ENCODE measurements at places on chromosomes 16 and 17. TPM values are rescaled to one million over a fixed set of nuclear protein-coding genes. Genes with fewer than 3 reads are reported as not detected.
A peak's percentile ranks its signal among the peaks of the same experiment; 100 is the strongest.

DNA sequence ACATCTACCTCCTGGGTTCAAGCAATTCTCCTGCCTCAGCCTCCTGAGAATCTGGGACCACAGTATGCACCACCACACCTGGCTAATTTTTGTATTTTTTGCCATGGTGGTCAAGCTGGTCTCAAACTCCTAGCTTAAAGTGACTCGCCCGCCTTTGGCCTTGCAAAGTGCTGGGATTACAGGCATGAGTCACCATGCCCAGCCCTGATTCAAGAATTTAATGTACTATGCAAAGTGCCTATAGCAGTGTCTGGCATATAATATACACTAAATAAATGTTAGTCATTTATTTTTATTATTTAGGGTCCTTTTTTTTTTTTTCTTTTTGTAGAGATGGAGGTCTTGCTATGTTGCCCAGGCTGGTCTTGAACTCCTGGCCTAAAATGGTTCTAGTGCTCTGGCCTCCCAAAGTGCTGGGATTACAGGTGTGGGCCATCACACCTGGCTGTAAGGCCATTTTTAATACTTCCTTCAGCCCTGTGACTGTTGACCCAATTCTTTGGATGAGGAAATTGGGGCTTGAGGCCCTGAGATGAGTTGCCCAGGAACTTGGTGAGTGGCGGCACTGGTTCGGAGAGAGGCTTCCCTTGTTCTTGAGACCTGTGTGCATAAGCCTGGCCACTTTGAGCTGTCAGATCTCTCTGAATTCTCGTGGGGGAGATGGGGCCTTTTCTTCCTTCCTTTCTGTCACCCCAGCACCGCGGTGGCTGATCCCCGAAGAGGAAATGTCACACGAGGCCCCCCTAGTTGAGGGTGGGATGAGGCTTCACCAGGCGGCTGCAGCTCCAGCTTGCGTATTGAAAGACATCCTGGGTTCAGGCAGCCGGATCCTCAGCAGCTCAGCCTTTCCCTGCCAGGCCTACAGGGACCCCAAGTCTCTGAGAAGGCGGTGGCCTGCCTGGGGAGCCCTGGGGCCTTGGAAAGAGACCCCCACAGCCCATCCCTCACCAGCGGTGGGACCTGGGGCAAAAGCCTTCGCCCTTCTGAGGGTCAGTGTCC is 38.7 kb downstream of the LAT start:
- H3K27me3 ChIP-seq = no peaks in the 10 kb centered on the region
- H3K36me3 ChIP-seq = no peaks in the 10 kb centered on the region
- no peak overlapping the region for H3K27ac ChIP-seq
- peak; percentile 56 for DNase-seq
- 0 out of 2 replicates have a peak, but pooled peaks cover 3% of the 10 kb centered on the region for H3K4me1 ChIP-seq

GRCh38 chr16:14523632-14524031 is 106.4 kb downstream of the PARN start:
- no peak for DNase-seq
- H3K4me3 ChIP-seq = no peak overlapping the region
- H3K36me3 ChIP-seq = no peaks in the 10 kb centered on the region
- H3K4me1 ChIP-seq = peaks cover 21% of the 10 kb centered on the region
- no peaks in the 10 kb centered on the region for H3K27me3 ChIP-seq
- no peak overlapping the region for H3K27ac ChIP-seq

- H3K36me3 ChIP-seq = no peaks in the 10 kb centered on the region
- no peak for DNase-seq
- H3K4me1 ChIP-seq = peaks cover 11% of the 10 kb centered on the region
- no peak overlapping the region for H3K27ac ChIP-seq
These were observed 32.2 kb downstream of the RNF157 start for GRCh38 chr17:76208120-76208519.

Gene SCGB1C2
- not detected for total RNA-seq

- no peaks in the 10 kb centered on the region for H3K27me3 ChIP-seq
- no peaks in the 10 kb centered on the region for H3K36me3 ChIP-seq
- no peak overlapping the region for H3K27ac ChIP-seq
- peak; percentile 4 for DNase-seq
- H3K4me3 ChIP-seq = no peak overlapping the region
These were observed 525.2 kb upstream of the PSMD7 start for GRCh38 chr16:73771196-73772064.

Gene TNFRSF13B
- total RNA-seq = not detected

Gene CES5A
- not detected for total RNA-seq

Gene C16orf96
- not detected for total RNA-seq

- H3K27me3 ChIP-seq = no peaks in the 10 kb centered on the region
- H3K4me1 ChIP-seq = no peaks in the 10 kb centered on the region
- H3K36me3 ChIP-seq = no peaks in the 10 kb centered on the region
These were observed 25.8 kb downstream of the ABR start for GRCh38 chr17:1153795-1154546.

Gene NACA2
- total RNA-seq = not detected

Gene TIGD7
- total RNA-seq = 4.9 TPM

Gene IL17C
- not detected for total RNA-seq

DNA sequence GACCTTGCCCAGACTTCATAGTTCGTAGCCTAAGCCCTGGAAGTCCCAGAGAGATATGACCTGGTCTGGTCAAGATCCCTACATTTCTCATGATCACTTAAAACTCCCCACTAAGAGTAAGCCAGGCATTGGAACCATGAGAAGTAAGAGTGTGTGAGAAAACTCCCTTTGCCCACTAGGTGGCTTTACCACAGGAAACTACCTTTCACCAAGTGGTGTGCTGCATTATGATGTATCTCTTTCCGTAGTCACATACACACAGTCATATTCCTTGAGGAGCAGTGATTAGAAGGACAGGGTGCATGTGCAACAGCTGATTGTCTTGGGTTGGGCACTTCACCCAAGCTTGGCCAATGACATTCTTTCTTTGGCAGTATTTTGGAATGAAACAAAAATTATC is 639.3 kb downstream of the KCNJ2 start:
- no peaks in the 10 kb centered on the region for H3K36me3 ChIP-seq
- H3K27ac ChIP-seq = no peak overlapping the region
- no peak overlapping the region for H3K4me3 ChIP-seq
- DNase-seq = no peak

Gene DLX3
- total RNA-seq = 0.51 TPM

DNA sequence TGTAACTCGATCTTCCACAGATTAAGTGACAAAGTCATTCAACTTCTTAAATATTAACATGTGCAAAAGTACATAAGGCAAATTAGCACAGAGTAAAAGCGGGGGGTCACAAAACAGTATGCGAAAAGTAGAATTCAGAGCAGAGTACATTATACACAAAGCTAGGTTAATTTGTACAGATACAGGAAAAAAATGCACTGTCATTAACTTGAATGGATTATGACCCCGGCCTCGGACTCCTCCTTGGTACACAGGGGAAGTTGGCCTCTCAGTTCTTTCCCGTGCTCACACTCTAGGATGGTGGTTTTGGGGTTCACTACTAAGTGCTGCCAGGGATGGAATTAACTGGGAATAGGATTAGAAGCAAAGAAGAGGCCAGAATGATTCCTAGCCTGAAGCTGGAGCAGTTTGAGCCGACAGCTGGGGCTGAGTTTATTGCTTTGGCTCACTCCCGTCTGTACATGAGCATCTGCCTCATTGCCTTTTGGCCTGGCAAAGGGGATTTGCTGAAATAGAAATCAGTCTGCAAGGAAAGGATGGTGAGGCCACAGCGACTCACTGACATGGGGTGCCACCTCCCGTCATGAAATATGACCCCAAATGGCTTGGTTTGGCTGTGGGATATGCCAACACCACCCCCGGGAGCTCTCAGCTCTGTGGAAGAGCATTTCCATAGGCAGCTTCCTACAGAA is 23.6 kb downstream of the NTN1 start:
- no peaks in the 10 kb centered on the region for H3K36me3 ChIP-seq
- no peak overlapping the region for H3K27ac ChIP-seq
- DNase-seq = peak; percentile 25
- no peak overlapping the region for H3K4me3 ChIP-seq
- peaks cover 5% of the 10 kb centered on the region for H3K4me1 ChIP-seq
- H3K27me3 ChIP-seq = peaks cover 12% of the 10 kb centered on the region

DNA sequence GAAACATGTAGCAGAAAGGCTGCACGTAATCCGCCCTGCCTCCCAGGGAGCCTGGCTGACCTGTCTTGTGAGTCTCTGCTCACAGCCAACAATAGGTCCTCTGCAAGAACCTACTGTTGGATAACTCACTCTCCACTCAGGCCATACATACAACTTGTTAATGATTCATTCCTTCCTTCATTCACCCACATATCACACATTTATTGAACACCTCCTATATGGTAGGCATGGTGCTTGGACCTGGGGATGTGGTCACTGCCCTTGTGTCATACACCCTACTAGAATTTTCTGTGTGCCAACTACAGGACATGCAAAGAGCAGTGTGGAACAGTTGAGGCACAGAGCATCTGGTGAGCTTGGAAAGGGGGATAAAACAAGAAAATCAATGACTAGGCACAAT is 28.1 kb upstream of the HNF1B start:
- H3K4me1 ChIP-seq = no peaks in the 10 kb centered on the region
- H3K36me3 ChIP-seq = no peaks in the 10 kb centered on the region
- H3K4me3 ChIP-seq = no peak overlapping the region
- no peaks in the 10 kb centered on the region for H3K27me3 ChIP-seq

- H3K27me3 ChIP-seq = peaks cover 32% of the 10 kb centered on the region
- no peak overlapping the region for H3K4me3 ChIP-seq
- no peak overlapping the region for H3K27ac ChIP-seq
- peak; percentile 74 for DNase-seq
These were observed 6.2 kb downstream of the JPH3 start for GRCh38 chr16:87608400-87608985.

DNA sequence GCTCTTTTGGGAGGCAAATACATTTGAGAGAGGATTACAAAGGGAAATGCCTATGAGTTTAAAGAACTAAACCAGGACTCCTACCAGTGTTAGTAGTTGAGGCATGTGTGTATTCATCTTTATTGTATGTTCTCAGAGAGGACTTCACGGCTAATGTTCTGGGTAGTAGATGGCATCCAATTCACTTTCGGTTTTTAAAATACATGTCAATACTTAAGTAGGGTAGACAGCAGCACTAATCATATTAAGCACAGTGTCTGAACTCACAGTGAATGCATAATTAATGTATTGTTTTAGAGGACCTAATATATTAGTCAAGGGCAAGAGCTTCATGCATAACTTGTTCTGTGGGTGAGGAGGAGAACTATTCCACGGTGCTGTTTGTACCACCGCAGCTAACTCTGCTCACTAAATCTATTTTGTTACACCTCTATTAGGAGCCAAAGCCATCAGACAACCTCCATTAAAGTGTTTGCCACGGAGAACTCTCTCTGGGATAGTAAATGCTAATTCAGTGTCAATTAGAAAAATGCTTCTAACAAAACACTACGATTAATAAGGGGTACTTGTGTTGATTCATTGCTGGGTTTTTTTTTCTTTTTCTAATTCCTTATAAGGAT is 56.3 kb downstream of the COX10 start:
- H3K4me3 ChIP-seq = no peak overlapping the region
- DNase-seq = no peak
- H3K27ac ChIP-seq = no peak overlapping the region

DNA sequence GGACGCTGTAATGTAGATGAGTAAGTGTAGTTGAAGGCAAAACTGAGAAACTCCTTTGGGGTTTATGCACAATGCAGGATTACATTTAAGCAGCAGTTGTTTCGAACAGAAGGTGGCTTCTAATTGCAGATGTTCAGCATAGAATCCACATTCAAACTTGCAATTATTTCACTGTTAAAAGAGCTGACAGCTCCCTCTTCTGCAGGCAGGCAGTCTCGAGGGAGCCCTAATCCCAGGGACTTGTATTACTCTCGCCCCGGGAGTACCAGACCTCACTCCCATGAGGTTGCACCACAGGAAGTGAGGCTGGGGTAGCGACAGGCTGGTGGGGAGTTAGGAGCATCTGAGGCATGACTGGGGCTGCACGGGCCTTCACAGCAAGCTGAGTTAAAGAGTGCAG is 484.3 kb upstream of the EEF2KMT start:
- H3K36me3 ChIP-seq = no peaks in the 10 kb centered on the region
- H3K27ac ChIP-seq = no peak overlapping the region
- no peaks in the 10 kb centered on the region for H3K4me1 ChIP-seq
- no peak for DNase-seq

- H3K4me1 ChIP-seq = no peaks in the 10 kb centered on the region
- no peaks in the 10 kb centered on the region for H3K27me3 ChIP-seq
- H3K27ac ChIP-seq = no peak overlapping the region
- DNase-seq = no peak
These were observed 116.4 kb upstream of the HS3ST4 start for GRCh38 chr16:25575363-25575762.

- DNase-seq = no peak
- no peaks in the 10 kb centered on the region for H3K36me3 ChIP-seq
- H3K27me3 ChIP-seq = no peaks in the 10 kb centered on the region
- H3K27ac ChIP-seq = no peak overlapping the region
- 0 out of 2 replicates have a peak, but pooled peaks cover 3% of the 10 kb centered on the region for H3K4me1 ChIP-seq
- no peak overlapping the region for H3K4me3 ChIP-seq
These were observed 3.6 kb upstream of the PHF12 start for GRCh38 chr17:28954886-28955285.

DNA sequence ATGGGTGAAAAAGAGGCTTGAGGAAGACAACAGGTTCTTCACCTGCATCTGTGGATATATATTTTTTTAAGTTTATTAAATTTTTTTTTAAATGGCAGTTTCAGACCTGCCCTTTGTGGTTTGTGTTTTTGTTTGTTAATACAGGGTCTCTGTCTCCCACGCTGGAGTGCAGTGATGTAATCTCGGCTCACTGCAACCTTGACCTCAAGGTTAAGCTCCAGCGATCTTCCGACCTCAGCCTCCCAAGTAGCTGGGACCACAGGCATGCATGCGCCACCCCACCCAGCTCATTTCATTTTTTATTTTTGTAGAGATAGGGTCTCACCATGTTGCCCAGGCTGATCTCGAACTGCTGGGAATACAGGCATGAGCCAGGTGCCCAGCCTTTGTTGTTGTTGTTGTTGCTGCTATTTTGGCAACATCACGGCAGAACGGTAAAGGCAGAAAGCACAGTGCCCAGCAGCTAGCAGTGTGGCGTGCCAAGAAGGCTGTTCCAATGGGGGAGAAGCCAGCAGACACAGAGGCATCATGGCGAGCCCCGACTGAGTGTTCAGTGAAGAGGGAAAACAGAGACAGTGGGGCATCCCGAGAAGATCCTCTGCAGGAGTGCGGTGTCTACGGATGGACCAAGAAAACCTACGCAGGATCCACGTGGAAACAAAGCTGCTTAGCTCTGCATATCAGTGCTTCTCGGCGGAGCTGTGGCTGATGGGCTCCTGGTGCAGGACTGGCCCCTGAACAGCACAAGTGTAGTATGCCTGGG is 19.6 kb downstream of the TMC6 start:
- peaks cover 4% of the 10 kb centered on the region for H3K27me3 ChIP-seq
- no peaks in the 10 kb centered on the region for H3K36me3 ChIP-seq
- no peak overlapping the region for H3K27ac ChIP-seq

Gene PROCA1
- 0.65 TPM for total RNA-seq

Gene ACSM2A
- total RNA-seq = not detected

Gene PRSS33
- not detected for total RNA-seq

DNA sequence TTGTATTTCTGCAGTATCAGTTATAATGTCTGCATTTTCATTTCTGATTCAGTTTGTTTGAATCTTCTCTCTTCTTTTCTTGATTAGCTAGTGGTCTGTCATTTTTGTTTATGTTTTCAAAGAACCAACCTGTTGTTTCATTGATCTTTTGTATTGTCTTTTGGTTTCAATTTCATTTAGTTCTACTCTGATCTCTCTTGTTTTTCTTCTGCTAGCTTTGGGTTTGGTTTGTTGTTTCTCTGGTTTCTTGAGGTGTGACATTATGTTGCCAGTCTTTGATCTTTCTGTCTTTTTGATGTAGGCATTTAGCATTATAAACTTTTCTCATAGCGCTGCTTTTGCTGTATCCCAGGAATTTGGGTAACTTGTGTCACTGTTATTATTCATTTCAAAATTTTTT is 107.2 kb downstream of the PHKB start:
- no peak for DNase-seq
- no peaks in the 10 kb centered on the region for H3K27me3 ChIP-seq
- no peak overlapping the region for H3K4me3 ChIP-seq
- peaks cover 8% of the 10 kb centered on the region for H3K4me1 ChIP-seq
